ENCODE measurements at places on chromosomes 2 and 18.

GRCh38 chr2:20128506-20129330, 77.3 kb upstream of the LAPTM4A start:
- no peak for DNase-seq

DNA sequence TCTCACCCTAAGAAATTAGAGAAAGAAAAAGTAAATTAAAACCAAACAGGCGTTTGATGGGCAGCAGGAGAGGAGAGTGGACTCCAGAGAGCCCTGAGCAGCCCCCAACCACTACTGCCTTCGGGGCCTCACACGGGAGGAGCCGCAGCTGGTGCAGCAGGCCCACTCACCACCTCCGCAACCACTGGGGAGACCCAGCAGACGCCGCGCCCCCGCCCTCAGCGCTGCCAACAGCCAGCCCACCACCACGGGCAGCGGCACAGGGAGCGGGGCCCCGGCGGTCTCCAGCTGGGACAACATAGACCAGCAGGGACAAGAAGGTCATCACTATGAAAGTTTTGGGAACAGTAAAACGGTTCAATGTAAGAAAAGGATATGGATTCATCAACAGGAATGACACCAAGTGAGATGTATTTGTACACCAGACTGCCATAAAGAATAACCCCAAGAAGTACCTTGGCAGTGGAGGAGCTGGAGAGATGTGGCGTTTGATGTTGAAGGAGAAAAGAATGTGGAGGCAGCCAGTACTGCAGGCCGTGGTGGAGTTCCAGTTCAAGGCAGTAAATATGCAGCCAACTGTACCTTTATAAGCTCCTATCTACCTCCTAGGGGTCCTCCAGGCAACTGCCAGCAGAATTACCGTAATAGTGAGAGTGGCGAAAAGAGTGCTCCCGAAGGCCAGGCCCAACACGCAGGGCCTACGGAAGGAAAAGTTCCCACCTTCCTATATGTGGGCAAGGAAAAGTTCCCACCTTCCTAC, 76.5 kb downstream of the OLA1 start:
- no peak for DNase-seq

GRCh38 chr2:28958689-28959088, 22.4 kb upstream of the TOGARAM2 start:
- no peak for DNase-seq

DNA sequence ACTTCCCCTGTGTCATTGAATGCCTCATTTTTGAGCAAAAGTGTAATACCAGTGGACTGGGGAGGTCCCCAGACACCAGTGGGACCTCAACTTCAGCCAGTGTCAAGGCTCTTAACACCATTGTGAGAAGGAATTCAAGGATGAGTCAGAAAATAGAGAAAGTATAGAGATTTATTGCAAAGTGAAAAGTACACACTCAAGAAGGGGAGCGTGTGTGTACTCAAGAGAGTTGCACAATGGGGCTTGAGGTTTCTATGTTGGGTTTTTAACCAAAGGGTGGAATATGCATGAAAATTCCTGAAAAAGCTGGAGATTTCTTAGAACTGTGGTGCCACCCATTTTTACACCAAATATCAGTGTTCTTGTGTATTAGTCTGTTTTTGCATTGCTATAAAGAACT, 81.9 kb downstream of the ADCYAP1 start:
- no peak for DNase-seq

DNA sequence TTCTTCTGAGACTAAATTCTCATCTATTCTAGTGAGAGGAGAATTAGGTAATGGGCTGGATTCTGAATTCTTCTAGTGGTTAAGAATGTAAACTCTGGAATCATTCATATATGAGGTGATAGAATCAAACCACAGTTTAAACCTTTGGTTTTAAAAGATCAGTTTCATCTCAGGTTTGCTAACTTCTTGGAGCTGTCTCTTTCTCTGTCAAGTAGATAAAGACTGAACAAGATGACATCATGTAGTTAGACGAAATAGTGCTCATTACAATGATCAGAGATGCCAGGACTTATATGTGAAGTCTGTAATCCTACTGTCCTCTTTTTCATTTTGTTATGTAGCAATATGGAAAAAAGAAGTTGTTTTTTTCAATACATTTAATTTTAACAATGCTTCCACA, 4.9 kb downstream of the CEBPZOS start:
- no peak for DNase-seq

GRCh38 chr18:65749841-65750240, 971 bp upstream of the CDH7 start:
- DNase-seq: no peak

GRCh38 chr2:37556256-37556655, 115.2 kb downstream of the CDC42EP3 start:
- DNase-seq: no peak

- no peak for DNase-seq
Observed at GRCh38 chr2:140491876-140492275, 1638.9 kb downstream of the LRP1B start.

DNA sequence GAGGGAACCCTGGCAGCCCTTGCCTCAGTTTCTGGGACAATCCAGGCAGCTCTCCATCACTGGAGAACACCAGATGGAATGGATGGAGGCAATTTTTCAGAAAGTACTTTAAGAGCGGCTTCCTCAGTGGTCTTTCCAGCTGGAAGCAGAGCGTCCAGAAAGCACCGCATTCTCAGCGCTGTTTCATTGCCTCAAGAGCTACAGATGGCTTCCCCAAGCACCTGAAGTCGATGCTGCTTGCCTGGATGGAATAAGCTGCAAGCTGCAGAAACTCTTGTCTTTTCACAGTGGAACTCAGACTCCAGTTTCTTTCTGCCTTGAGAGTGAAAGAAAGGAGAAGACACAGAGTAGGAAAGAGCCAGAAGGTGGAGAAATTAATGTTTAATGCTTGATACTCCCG, 766.9 kb downstream of the TDRD15 start:
- no peak for DNase-seq

GRCh38 chr18:11857177-11857887, 6.1 kb downstream of the CHMP1B start:
- DNase-seq: no peak

- DNase-seq: no peak
Observed at GRCh38 chr2:29777161-29777560, 144.2 kb downstream of the ALK start.

GRCh38 chr2:212923393-212923792, 228.0 kb downstream of the IKZF2 start:
- DNase-seq: no peak

GRCh38 chr18:41906528-41907146, 48.4 kb upstream of the PIK3C3 start:
- DNase-seq: no peak
